Mucosa of gallbladder (tissue), 1 donor: ENCODE measurements at places on chromosomes 6 and 20.
A peak's percentile ranks its signal among the peaks of the same experiment; 100 is the strongest.

DNA sequence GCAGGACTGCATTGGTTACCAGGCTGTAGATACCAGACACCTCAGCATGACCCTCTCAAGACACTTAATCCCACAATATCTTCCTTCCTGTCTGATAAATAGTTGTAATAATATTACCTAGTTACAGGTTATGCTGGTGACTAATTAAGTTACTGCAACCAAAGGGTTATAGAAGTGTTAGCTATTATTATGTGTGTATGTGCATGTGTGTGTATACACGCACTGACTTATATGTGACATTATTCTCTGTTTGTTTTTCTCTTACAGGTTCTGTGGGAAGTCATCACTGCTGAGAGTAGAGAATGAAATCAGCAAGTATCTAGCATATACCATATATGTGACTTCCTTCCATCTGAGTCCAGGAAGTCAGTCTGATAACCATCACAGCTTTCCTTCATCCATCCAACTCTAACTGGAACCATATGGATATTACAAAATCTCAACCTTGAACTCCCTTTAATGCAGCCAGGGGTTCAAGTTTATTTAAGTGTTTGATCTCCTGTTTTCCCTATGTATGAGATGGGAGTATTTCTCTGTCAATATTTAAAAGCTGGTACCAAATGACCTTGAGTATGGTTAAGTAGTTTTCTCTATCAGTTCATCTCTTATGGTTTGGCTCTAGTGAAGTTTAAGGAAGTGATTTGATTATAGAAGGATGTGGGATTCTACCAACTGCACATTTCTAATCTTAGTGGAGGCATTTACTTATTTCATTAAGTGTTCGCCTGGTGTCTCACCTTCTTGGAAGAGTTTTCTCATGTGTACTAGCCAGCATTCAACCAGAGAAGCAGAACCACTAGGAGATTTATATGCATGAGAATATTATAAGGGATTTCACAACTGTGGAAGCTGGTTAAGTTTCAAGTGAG lies 313.2 kb downstream of the HIVEP2 start:
- no peak for DNase-seq

DNA sequence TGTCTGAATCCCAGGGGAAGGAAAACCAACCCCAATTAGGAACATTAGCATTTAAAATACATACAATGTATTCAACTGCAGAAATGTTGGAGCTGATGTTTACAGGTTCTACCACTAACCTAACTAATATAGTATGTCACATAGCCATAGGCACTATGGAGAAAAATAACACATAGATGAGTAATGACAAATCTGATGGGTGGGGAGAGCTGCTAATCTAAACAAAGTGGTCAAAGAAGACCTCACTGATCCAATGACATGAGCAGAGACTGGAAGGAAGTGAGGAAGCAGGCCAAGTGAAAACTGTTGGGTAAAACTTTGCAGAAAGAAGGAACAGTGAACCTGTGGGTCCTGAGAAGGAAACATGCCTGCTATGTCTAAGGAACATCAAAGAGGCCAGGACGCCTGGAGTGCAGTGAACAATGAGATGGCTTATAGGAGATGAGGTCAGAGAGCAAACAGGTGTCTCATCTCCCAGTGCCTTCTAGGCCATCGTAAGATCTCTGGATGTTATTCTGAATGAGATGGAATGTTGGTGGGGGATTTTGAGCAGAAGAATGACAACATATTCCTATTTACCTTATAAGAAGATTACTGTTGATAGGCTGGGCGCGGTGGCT lies 135.7 kb downstream of the ALDH8A1 start:
- no peak for DNase-seq

DNA sequence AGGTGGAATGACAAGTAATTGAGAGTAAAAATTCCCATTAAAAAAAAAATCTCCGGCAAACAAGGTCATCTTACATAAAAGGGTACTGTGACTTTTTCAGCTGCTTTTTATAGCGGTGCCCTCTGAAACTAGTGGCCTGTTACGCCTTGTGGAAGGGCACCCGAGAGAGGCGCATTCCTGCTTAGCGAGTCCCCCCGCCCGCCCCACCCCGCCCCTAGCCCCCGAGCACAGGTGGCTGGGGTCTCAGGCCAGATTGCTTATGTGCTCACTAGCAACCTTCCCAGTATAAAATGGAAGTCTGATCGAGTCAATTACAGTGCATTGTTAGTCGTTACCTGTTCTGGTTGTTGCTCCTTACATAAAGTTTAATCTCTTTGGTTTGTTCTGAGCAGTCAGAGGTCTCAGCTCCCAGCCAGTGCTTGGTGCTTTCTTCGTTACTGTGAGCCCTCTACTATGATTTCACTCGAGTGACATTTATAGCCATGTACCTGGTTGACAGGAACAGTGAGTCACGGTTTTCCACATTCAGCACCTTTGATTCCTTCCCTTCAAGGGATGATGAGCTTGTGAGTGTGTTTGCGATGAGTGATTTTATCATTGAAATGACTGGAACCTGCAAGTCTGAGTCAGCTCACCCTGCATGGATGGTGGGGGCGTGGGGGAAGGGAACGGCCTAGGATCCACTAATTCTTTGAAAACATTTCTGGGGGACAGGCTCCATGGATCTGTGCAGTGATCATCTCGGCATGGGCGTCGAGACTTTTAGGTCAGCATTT lies 47.6 kb downstream of the ZDHHC14 start:
- DNase-seq, result no peak

DNA sequence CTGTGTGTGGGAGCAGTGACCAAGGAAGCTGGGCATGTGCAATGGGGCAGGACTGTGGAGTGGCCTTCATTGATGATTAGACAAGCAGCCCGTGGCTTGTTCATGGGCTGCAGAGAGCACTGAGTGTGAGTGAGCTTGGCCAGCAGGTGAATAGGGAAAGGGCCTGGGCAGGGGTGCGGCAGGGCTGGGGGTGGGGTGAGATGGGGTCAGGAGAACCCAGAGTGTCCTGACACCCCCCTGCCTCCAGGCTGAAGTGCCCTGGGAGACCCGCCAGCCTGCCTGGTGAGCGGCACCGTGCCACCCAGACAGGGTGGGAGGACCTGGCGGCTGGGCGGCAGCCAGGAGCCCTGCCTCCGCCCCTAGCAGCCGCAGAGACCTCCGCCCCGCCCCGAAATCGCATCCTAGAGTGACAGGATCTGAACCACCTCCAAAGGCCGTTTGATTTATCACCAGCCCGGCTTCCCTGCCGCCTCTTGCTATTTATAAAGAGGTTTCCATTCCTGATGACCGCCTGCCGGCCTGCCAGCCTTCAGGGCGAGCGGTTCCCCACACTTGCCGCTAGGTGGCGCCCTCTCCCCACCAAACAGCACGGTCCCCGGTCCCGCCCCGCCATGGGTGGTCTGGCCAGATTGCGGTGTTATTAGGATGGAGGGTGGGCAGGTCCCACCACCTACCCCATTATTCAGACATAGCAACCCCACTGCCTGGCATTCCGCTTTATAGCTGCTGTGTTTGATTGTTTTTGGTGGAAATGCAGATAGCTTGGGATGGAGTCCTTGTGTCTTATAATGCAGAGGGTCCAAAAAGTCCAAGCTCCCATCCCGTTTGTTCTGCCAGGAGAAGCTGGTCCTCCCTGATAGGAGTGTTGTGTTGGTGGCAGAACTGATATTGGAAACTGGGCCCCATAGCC lies 3.5 kb downstream of the MYLK2 start:
- peak; percentile 69 for DNase-seq

GRCh38 chr6:142474531-142475289 lies 172.9 kb downstream of the ADGRG6 start:
- DNase-seq, result no peak

DNA sequence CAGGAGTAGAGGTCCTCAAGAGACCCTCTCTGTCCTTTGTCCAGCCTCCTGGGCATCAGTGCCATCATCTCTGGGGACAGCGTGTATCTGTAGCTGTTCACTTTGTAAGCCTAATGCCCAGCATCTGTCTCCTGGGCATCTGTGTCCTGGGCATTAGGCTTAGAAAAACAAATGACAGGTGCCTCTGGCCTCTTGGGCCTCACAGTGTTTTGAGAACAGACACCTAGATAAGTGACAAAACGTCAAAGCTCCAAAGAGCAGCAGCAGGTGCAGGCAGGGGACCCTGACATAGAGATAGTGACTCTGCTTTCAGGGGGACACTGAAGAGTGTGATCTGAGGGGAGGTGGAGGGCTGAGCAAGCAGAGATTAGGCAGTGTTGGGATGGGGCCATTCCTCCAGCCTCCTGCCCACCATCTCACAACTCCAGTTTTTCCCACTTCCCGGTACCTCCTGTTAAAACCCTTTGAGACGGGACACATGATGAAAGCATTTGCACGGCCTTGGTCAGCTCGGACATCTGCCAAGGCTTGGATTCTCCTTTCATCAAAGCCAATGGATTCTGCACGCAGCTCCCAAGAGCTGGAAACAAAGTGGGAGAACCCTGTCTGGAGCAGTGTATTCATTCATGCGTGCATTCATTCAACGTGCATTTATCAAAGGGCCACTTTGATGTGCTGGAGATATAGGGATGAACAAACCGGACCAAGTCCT lies 55.5 kb upstream of the CD93 start:
- no peak for DNase-seq

GRCh38 chr6:26199057-26199772 lies 112.0 kb downstream of the HFE start:
- DNase-seq, result peak; percentile 73

DNA sequence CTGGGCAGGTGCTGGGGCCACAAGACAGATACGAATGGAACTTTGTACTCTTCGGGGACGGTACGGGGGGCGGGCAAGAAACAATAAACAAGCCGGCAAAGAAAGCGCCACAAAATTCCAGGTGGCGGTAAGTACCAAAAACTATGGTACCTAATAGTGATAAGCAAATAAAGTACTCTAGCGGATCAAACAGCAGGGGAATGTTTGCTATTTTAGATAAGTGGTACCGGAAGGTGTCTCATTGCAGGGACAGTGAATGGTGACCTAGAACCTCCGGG lies 15.1 kb upstream of the RIPK1 start:
- DNase-seq, result no peak

- peak; percentile 25 for DNase-seq
Measured at GRCh38 chr20:14223806-14224205, 113.6 kb downstream of the FLRT3 start.

DNA sequence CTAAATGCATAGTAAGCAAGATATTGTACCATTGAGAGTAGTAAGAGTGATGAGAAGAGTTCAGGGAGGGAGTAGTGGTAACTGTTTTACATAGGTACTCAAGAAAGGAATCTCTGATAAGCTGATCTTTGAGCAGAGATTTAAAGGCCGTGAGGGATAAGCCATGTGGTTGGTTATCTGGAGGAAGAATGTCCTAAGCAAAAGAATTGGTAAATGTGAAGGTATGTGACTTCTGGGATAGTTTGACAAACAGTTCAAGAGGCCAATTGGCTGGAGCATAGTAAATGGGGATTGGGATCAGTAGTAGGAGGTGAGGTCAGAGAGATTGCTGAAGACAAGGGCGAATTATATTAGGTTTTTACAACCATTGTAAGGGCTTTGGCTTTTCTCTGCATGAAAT lies 40.1 kb downstream of the PLCB1 start:
- DNase-seq, result no peak

- DNase-seq, result no peak
Measured at GRCh38 chr20:33444797-33445560, 1.4 kb upstream of the SNTA1 start.

DNA sequence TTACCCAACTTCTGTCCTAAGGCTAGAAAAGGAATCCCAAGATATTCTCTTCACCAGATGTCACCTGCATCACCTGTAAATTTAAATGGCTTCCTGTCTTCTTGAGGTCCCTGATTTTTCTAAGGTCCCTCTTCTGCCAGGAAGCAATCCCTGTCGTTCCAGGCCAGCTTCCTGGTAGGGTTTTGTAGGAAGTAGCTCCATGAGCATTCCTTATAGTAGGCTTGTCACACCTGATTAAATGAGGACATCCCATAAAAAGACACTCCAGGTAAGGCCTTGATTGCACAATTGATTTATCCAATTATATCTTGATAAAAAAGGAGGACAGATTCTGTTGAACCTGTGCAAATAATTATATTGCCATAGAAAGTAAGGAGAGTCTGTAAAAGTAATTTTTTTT lies 8.7 kb downstream of the RAB44 start:
- no peak for DNase-seq

- no peak for DNase-seq
Measured at GRCh38 chr20:41205313-41205712, 68.0 kb downstream of the PLCG1 start.

DNA sequence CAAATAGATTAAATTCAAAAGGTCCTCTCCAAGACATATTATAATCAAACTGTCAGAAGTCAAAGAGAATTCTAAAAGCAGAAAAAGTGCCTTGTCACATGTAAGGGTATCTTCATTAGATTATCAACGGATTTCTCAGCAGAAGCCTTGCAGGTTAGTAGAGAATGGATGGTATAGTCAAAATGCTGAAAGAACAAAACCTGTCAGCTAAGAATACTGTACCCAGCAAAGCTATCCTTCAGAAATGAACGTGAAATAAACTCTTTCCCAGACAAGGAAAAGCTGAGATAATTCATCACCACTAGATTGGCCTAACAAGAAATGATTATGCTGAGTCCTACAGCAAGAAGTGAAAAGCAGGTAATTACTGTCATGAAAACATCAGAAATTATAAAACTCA lies 92.9 kb downstream of the STXBP5 start:
- no peak for DNase-seq

DNA sequence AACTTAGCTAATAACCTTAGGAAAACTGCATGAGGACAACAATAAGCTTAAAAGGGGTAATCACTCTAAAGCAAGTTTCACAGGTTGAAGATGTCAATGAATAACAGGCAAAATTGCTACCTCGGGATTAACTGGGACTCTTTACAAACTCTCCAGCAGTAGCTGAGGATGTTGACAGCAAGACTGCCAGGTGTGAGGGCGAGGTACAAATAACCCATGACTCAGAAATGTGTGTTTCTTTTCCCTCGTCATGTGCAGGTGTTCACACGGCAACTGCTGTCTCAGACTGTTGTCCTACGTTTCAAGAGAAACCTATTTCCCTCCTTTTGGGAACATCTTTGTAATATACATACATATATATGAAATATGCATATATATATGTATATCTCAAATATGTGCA lies 15.9 kb downstream of the BCAS1 start:
- DNase-seq, result no peak

- peak; percentile 24 for DNase-seq
Measured at GRCh38 chr6:134676307-134677281, 273.3 kb downstream of the ALDH8A1 start.

DNA sequence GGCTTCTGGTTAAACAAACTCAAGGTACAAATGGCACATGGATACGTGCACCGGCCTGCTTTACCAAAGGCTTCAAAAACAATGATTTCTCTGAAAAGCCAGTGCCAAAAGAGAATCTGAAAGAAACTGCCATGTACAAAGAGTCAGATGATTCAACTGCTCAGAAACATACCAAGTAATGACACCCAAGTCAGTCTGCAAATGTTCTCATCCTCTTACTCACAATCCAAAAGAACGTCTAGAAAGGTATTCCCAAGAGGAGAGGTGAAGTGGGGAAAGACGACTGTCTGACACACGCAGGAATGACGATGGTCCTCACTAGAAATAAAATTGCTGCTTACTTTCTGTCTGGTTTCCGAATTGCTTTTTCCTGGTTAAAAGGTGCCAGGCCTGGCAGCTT lies 52.9 kb downstream of the NFATC2 start:
- DNase-seq, result no peak
